ENCODE measurements at places on chromosomes 6 and 20.

DNA sequence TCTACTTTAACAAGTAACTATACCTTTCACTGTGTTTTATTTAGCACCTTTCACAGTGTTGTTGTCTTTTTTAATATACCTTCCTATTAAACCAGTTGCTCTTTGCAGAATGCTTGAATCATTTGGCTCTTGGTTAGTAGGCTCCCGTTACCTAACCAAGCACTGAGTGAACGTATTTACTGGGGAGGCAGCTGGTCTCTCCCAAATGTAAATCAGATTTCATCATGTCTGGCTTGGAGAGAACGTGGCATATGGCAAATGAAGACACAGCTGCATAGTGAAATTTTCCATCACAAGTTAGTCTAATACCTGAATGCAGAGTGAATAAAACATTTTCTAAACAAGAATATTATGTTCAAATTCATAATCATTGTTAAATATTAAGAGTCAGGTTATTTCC is 12.4 kb downstream of the HTR1E start:
- DNase-seq: no peak

DNA sequence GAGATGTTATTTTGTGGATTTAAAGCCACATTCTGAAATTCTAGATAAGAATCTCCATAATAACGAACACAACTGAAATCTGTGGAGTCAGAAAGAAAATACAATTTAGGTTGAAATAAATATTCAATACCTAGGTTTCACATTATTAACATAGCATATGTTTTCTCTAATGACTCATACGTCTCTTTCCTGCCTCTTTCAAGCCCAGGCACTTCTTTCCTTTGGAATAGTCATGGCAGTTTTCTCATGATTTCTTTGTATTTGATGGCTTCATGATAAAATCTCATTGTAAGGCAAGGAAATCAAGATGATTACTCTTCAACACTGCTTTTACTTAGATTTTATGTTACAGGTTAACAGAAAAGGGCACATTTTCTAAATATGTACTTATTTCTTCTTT is 803.7 kb downstream of the PHF3 start:
- DNase-seq: no peak

DNA sequence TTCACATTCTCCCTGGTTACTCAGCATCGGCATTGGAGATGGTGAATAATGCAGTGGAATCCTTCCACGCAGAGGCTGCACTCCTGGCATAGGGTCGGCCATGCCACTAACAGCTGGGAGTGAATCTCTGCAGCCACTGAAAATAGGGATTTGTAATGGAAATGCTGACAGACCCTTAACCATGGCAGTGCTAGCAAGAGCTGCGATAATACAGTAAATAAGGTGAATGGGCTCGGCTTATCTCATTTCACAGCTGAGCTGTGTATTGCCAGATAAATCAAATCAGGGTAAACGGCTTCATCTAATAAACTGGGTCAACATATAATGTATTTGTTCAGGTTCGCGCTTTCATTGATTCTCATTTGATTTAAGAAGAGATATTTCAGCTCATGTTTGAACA is 156.8 kb downstream of the SLC35B3 start:
- no peak for DNase-seq

- no peak for DNase-seq
Observed at GRCh38 chr20:24199501-24199900, 210.9 kb upstream of the GGTLC1 start.

- DNase-seq: no peak
Observed at GRCh38 chr6:134911547-134911946, 38.4 kb downstream of the ALDH8A1 start.

DNA sequence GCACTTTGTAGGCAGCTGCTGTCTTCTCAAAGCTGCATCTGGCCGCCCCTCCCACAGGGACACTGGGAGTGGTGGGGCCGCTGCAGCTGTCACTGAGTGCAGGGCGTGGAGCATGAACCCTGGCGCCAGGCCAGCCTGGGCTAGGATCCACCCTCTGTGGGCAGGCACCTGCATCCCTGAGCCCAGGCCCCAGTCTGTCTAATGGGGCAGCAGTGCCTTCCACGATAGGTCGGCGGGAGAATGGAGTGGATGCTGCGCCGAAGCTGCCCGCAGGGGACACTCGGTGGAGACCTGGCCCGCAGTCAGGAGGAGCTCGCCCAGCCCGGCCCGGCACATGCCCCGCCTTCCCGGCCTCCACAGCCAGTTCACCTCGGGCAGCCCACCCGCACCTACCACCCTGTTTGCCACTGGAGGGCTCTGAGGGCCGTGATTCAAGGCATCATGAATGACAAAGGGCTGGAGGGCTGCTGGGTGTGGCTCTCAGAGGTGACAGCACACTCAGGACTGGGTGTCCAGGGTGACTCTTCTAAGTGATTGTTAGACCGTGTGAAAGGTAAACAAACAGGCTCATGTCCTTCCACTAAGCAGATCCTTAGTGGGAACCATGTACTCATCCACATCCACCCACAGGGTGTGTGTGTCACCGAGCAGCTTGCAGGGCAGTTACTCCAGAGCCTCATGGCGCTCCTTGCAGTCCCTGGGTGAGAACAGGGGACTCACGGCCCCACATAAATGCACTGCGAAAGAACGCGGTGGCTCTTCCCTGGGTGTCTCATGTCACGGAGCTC is 133.9 kb downstream of the AGPAT4 start:
- no peak for DNase-seq

DNA sequence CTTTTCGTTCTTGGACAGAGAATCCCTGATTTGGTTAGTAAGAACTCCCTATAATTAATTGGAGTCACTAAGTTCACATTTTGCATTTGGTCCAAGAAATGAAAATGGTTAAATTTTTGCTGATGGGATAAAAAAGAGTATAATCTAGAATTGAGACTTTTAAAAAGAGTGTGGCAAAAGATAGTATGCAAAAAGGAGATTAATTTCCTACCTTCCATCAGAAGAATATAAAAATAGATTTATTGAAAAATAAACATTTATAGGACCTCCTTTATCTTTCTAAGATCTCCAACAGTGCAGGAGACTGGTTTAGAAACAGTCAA is 105.5 kb upstream of the EEF1E1 start:
- no peak for DNase-seq

- DNase-seq: no peak
Observed at GRCh38 chr20:5947276-5947675, 3.1 kb downstream of the TRMT6 start.

GRCh38 chr6:156867121-156867520 is 89.9 kb downstream of the ARID1B start:
- DNase-seq: no peak

DNA sequence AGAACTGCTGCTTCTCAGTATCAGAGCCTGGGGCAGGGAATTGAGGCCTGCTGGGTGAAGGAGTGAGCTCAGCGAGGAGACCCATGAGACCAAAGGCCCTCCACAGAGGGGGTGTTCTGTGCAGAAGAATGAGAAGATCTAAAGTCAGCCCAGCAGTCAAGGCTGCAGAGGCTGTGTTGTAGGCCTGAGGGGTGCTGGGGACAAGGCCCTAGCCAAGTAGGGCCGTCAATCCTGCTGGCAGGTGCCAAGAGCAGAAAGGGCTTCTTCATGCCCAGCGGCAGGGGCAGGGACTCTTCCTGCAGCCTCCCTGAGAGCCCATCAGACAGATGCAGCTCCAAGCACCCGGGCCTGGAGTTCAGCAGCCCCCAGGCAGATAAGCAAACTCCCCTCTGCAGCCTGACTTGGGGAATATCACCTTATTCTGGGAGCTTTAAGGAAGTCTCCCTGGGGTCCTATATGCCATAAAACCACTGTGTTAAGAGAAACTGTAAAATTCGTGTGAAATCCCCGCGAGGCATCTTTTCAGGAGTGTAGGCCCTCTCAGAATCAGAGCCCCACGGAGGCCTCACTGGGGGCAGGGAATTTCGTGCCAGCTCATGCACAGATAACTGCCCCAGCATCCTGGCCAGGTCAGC is 9.0 kb downstream of the CCDC167 start:
- no peak for DNase-seq

- no peak for DNase-seq
Observed at GRCh38 chr6:98724537-98724936, 109.8 kb upstream of the POU3F2 start.

DNA sequence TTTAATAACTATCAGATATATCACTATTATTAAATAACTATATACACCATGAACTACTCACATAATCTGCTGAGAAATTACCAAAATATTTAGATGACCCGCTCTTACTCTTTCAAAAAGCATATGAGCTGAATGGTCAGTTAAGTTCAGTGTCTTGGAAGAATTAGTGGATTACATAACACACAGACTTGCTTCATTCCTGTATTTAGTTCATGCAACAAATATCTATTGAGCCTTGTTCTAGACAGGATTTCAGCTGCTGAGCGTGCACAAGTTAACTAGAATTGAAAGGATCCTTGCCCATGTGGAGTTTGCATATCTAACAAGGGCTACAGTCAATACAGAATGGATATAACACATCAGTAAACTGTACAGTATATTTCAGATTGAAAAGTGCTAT is 566.2 kb downstream of the CBLN4 start:
- no peak for DNase-seq

GRCh38 chr6:76792394-76792793 is 670.9 kb downstream of the HTR1B start:
- DNase-seq: no peak

GRCh38 chr20:2137552-2138201 is 36.0 kb downstream of the STK35 start:
- no peak for DNase-seq

DNA sequence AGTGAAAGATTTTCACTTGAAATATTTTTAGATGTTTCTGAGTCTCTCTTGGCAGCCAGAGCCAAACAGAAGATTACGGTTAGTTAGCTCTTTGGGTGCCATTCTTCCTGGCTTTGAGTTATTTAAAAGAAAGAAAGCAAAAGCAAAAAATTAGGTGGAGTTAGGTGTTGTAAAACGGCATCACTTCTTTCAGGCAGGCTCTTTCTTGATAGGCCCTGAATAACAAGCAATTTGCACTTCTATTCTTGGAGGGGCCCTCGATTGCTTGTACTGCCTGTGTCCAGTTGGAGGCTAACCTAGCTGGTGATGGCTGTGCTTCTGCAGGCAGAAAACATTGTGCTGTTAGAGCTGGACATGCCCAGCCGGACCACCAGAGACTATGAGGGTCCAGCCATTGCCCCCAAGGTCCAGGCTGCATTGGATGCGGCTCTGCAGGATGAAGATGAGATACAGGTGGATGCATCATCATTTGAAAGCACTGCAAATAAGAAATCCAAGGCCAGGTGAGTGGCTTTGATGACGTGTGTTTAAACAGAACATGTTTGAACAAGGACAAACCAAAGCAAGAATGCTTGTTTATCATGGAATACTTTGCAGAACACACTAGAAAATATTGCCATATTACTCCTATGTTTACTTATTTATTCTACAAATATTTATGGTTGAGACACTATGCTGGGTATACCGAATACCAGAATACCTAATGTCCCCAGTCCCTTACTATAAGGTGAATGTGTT is 28.1 kb upstream of the ASXL1 start:
- DNase-seq: no peak

GRCh38 chr6:113649276-113649675 is 207.9 kb upstream of the MARCKS start:
- no peak for DNase-seq

- no peak for DNase-seq
Observed at GRCh38 chr6:116419069-116419786, 41.9 kb upstream of the CALHM6 start.

- no peak for DNase-seq
Observed at GRCh38 chr6:40999569-40999968, 39.5 kb downstream of the UNC5CL start.

- no peak for DNase-seq
Observed at GRCh38 chr6:157898169-157898568, 75.1 kb downstream of the SNX9 start.

DNA sequence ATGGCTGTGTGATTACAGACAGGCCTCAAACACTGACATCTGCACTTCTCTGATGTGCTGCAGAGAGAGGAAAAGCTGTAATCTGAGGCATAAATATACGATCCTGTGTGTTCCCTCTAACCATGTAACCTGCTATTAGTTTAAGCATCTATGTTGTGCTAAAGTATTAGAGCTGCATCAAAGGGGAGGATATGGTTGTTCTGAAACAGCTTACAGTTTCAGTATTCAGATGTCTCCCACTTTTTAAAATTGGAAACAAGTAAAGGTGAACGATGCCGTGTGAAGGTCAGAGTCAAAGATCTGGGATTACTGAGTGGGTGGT is 7.6 kb downstream of the PLEKHG1 start:
- no peak for DNase-seq

DNA sequence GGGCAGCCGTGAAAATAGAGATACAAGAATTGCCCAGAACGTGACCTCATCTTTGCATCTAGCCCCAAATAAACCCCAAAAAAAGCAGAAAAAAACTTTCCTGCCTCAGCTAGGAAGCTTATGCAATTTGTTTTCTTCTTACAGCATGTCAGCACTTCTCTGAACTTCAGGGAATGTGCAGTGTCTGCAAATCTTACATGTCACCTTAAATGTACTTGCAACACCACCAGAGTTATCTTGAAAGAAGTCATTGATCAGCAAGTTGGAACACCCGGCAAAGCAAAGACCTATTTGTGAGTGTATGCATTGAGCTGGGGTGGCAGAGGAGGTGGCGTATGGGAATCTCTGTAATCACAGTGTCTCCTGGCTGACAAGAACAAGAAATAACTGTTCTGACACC is 123.4 kb downstream of the PKHD1 start:
- DNase-seq: no peak

- DNase-seq: no peak
Observed at GRCh38 chr20:33474963-33475362, 14.9 kb upstream of the CBFA2T2 start.

DNA sequence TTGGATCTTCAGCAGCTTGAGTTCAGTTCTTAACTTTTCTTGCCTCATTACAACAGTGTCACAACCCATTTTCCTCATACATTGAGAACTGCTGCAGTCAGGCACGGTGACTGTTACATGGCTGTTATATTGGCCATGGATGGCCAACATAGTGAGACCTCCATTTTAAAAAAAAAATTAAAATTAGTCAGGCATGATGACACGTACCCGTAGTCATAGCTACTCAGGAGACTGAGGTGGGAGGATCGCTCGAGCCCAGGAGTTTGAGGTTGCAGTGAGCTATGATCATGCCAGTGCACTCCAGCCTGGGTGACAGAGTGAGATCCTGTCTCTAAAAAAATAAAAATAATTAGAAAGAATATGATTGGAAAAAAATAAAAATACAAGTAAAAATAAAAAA is 9.9 kb upstream of the MMP24 start:
- no peak for DNase-seq
